ENCODE measurements at places on chromosomes 7 and 10.

- peak; percentile 40 for DNase-seq
Observed at GRCh38 chr7:26185131-26185843, 15.3 kb downstream of the HNRNPA2B1 start.

DNA sequence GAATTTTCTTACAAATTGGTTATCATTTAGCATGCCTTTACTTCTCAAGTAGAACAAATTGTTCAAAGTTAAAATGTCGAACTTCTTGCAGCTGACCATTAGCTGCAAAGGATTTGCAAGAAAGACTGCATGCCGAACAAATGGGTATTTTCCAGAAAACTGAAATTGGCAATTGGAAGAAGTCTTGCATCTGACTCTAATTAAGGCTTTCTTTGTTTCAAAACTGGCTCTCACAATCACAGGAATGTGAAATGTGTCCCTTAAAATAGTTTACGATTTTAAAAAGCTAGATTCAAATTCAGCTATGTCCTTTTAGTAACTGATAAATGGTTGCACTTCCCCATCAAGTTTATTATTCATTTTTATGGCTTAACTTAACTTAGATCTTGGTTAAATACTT lies 207.9 kb downstream of the ARL4A start:
- DNase-seq = no peak

- no peak for DNase-seq
Observed at GRCh38 chr7:134359787-134360432, 43.2 kb upstream of the SLC35B4 start.

DNA sequence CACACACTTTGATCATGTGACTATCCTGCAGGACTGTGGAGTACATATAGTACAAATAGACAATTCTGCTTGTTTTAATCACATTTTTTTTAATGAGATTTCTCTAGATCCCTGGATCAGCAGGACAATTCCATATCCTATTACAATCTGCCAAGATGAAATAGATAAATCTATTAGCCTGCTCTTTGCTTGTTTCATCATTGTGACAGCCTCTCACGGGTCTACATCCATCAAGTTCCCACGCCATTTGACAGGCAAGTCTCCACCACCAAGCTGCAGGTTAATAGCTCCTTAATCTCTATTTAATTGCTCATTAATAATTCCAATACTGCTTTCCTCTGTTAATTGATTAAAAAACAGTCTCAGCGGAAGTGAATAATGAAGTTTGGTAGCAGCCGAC lies 671.5 kb downstream of the CCSER2 start:
- DNase-seq = no peak

- no peak for DNase-seq
Observed at GRCh38 chr10:72244573-72245038, 28.5 kb upstream of the ASCC1 start.

DNA sequence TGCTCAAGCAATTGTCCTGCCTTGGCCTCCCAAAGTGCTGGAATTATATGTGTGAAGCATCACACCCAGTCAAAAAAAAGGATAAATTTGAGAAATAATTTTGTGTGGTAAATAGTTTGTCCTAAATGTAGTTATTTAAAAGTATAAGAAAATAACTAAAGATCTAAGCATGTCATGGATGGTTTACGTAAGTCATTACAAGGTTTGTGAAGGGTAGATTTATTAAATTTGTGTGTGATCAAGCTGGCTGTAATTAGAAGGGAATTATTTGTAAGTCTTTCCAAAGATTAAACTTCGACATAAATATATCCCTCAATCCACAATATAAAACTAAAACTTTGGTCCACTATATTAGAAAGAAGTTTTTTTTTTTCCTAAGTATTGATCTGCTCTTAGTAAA lies 28.6 kb downstream of the ORC5 start:
- no peak for DNase-seq
